ENCODE measurements at places on chromosomes 4 and X.

- DNase-seq: no peak
Observed at GRCh38 chrX:67780694-67781109, 236.9 kb downstream of the AR start.

DNA sequence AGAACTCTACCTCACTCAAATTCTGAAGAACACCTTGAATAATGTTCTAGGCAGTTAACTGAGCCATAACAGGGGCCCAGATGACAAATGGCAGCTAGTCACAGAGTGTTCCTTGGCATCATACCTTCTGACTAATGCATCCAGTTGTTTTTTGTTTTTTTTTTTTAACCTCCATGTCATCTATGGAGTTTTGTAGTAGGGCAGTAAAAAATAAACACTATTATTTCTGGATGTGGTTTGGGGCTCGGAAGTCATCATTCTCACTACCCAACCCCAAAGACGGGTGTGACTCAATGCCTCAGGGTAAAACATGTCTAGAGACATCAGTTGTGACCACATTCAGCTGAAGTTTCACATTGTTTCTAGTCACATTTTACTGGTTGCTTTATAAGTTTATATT, 31.2 kb upstream of the MCF2 start:
- no peak for DNase-seq

DNA sequence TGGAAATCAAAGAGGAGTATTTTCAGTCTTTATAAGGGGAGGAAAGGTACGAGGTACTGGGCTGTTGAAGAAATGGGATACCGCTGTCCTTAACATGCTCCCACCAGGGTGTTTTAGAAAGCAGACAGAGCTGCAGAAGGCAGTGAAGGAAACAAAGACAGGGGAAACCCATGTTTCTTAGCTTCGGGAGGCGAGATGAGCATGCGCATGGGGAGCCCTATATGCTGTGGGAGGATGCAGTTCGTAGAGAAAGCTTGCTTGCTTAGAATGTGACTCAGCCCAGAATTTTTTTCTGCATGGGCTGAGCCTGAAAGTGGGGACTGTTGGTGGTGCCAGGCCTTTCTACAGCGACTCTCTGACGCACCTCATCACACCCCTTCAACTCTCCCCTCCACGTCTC, 28.8 kb upstream of the SCOC start:
- DNase-seq: no peak

DNA sequence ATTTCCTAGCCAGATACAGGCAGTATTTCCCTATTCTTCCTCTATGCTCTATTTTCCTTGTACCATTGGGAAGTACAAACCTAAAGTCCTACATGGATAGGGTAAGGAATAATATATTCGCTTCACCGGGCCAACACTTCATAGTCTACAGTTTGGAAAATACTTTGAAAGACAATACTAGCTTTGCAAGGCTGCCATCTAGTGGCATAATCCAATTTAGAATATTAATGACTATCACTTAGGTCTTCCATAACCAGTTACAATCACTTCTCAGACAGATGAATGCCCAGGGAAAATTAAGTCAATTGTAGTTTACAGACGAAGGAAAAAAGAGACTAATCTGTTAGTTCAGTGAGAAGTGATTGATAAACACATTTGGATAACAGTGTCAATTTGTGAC, 141.0 kb upstream of the FAM47C start:
- DNase-seq: no peak
